ENCODE measurements at places on chromosomes 7 and 10. TPM values are rescaled to one million over a fixed set of nuclear protein-coding genes. Genes with fewer than 3 reads are reported as not detected.

The GIMAP7 gene
- 16.2 TPM for total RNA-seq

The NHLRC2 gene
- total RNA-seq: 50.6 TPM

The GRID1 gene
- total RNA-seq: 3.9 TPM

GRCh38 chr10:71066600-71066999 is 145.8 kb upstream of the UNC5B start:
- no peak for DNase-seq

- DNase-seq: no peak
Observed at GRCh38 chr10:59177836-59178235, 1.4 kb downstream of the PHYHIPL start.

- DNase-seq: no peak
Observed at GRCh38 chr7:50957431-50957830, 174.7 kb upstream of the GRB10 start.

Measured in urinary bladder (tissue), 4 donors.